ENCODE measurements at places on chromosomes 6 and 20.

DNA sequence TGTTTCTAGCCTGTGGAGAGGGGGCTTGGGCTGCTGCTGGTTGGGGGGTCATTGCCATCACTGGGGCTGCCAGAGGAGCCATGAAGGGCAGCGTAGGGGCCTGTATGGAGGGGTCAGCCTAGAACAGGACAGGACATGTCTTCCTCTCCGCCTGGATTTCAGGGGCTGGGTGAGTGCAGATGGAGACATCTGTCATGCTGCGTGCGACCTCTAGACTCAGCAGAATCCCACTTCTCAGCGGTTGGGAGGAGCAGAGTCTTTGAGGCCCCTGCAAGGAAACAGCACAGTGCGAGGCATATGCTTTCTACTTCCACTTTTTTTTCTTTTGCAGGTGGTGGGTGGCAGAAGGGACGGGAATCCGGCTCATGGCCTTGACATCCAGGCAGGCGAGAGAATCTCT lies 67.9 kb downstream of the EZR start:
- DNase-seq: no peak

- DNase-seq: no peak
Measured at GRCh38 chr6:163146036-163146435, 268.5 kb upstream of the QKI start.

GRCh38 chr6:31572041-31572911 lies at the start of gene LTA:
Gene LTA, plus strand, starts transcription at chr6:31572289. Its CDS starts 454 bp downstream, at chr6:31572743.
- DNase-seq: no peak

DNA sequence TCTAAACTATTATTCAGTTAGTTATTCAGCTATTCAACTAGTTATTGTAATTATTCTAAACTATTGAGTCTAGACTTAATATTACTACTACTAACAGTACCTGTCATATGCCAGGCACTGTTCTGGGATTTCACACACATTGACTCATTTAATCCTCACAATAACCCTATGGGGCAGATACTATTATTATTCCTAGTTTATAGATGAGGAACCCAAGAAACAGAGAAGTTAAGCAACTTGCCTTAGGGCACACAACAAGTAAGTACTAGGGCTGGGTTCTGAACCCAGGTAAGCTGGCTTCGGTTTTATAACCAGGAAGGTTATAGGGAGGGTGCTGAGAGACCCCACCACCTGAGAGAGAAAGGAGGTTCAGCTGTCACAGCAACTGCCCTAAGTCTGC lies 7.8 kb downstream of the TEAD3 start:
- no peak for DNase-seq

DNA sequence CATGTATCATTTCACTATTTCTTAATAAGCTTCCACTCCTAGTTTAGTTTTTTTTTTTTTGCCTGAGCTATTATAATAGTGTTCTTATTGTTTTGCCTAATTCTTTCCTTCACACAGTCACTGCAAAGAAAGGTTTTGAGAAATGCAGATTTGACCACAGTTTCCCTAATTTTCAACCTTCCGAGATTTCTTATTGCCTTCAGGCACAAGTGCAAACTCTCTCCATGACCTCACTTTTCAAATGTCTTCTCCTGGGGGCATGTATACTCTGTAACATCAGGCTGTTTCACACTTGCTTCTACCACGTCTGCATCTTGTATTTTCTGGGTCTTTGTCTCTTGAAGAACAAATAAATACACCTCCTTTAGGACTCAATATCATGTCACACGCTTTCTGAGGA lies 339.0 kb upstream of the CITED2 start:
- no peak for DNase-seq

GRCh38 chr20:49768204-49769047 lies 44.2 kb upstream of the SLC9A8 start:
- no peak for DNase-seq

DNA sequence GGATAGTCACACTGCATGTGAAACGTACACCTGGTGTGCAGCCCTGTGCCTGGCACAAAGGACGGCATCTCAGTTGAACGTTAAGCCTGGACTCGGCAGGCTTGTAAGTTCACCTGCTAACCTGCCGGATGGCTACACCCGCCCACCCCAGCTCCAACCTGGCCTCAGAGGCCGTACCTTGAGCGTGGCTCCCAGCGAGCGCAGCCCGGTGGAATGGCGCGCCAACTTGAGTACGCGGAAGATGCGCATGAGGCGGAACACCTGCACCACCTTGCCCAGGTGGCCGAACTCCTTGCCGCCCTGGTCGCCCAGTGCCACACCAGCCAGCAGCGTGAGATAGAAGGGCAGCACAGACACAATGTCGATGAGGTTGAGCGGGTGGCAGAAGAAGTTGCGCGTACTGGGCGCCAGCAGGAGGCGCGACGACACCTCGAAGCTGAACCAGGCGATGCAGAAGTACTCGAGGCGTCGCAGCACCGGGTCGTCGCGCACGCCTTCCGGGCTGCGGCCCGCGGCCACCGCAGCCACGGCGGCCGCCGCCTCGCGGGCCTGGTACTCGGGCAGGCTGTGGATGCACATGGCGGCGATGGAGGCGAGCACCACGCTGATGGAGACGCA lies 3.3 kb downstream of the KCNS1 start:
- no peak for DNase-seq

DNA sequence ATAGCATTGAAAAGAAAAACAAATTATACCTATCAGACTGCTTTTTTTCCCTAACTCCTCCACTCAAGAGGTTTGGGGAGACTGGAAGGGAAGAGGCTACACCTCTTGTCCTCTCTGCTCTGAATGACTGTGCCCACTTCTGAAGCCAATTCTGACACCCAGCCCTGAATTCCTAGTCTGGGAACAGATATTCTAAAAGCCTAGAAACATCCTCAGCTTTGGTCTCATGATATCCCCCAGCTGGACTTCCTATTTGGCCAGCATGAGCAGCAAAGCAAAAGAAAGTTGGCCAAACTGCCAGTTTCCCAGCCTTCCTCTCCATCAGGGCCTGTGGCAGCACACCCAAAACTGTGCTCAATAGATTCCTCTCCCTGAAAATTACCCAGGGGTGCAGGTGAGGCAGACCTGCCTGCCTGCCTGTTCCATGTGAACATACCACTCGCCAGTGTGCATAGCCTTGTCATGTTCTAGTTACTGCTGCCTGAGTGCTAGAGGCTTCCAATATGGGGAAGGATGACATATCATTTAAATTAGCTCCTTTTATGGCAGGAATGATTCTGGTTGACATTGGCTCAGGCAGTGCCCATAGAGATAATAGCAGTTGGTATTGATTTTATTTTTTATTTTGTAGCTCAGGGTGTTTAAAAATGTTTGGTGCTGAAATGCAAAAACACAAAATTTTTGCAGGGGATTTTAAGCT lies 152.1 kb upstream of the RIN2 start:
- DNase-seq: no peak

DNA sequence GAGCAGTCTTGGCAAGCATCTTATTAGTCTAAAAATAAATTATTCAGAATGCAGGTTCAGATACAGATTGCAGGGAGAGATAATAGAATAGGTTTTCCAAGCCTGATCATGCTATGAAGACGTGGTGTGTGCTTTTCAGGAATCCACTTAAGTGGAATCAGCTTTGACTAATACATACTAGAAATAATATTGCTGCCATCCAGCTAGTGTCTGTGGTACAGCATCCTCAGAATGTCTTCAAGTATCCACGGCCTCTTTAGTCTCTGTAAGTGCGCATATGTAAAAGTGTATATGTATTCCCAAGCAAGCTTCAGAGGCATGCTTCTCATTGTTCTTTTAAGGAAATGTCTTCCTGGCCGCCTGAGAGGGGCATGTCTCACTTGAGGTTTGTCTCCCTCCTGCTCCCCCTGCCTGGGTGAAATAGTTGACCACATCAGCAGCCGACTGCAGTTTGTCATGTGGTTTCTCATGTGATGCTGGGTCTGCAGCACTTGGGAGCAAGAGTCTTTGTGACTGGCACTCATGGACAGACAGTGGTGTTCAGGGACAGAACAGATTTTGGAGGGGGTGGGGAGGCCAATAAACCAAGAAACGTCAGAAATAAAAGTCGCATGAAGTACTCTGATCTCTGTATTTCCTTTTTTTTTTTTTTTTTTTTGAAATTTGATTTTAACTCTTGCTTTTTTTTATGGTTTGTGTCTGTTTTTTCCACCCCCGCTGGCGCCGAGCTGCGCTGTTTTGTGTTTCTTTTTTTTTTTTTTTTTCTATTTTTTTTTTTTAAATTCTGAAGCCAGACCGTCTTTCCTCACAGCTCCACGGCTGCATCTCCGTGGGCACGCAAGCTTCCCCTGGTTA lies 150.8 kb downstream of the PRL start:
- peak; percentile 26 for DNase-seq

DNA sequence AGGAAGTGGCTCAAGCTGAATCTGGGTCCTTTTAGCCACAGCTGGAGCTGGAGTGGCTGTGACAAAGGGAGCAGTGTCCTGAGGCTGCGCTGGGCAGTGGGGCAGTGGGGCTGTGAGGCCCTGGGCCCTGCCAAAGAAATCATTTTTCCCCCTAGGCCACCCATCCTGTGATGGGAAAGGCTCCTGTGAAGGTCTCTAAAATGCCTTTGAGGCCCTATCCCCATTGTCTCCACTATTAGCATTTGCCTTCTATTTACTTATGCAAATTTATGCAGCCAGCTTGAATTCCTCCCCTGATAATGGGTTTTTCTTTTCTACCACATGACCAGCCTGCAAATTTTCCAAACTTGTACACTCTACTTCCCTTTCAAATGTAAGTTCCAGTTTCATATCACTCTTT lies 539.2 kb downstream of the MEI4 start:
- DNase-seq: no peak

DNA sequence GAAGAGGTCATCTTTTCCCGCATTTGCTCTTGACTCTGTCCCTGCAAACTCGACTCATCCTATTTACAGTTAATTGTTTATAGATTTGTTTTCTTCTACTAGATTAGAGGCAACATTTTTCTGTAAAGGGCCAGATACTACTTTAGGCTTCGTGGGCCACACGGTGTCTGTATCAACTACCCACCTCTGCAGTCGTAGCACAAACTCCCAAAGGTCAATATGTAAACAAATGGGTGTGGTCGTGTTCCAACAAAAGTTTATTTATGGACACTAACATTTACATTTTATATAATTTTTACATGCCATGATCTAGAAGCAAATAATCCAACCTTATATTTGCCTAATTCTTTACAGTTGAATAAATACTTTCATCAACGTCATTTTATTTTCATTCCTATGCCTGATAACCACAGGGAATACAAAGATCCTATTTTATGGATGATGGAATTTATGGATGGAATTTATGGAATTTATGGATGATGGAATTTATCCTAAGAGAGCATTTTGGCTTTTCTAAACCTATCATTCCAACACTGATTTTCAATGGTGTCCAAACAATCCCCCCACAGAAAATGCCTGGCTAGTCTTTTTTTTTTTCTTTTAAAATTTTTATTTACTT lies 232.8 kb downstream of the MYLK4 start:
- no peak for DNase-seq

- no peak for DNase-seq
Measured at GRCh38 chr6:119974430-119975159, 625.0 kb upstream of the MAN1A1 start.

- no peak for DNase-seq
Measured at GRCh38 chr6:4434655-4435054, 299.3 kb upstream of the ECI2 start.

DNA sequence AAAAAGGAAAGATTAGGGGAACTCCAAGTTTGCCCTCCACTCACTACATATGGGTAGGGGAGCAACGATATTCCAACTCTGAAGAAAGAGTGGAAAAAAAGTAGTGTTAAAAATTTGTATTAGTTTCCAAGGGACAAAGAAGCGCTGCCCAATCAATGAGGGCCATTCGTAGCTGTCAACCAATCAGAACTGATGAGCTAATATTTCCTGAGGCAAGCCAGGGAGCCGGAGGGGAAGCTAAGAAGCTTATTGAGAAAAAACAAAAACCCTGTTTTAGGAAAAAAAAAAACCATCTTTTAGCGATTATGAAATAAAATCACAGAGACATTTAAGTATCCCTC lies 59.5 kb downstream of the TRIM38 start:
- peak; percentile 81 for DNase-seq

- no peak for DNase-seq
Measured at GRCh38 chr6:43776115-43776798, 6.2 kb downstream of the VEGFA start.

GRCh38 chr20:41213150-41213820 lies 75.9 kb downstream of the PLCG1 start:
- DNase-seq: no peak

- DNase-seq: no peak
Measured at GRCh38 chr6:128206610-128207426, 306.0 kb upstream of the THEMIS start.

DNA sequence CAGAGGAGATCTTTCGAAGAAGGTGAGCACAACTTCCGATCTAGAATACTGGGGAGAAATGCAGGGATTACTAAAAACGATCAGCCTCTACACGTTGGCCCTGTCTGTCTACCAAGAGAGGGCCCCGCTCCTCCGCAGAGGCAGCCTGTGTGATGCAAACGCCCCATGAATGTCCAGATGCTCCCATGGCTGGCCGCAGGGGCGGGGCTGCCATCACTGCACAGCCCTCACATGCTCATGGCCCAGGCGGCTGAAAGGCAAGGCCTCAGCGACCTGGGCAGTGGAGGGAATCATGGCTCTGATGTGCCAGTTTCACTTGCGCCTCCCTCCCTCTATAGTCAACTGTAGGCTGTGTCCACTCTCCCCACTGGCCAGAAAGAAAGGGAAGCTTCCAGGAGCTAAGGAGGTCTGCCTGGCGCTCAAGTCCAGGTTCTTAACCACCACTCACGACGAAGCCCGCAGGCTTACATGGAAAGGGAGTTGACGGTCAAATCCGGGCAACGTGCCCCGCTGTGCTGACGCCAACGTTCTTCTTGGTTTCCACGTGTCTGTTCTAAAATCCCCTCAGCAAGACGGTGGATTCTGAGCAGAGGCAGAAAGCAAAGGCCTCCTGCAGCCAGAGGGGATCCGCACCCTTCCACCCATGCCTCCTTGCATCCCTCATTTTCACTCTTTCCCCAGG lies 14.2 kb downstream of the PXDC1 start:
- no peak for DNase-seq

- no peak for DNase-seq
Measured at GRCh38 chr6:94859924-94860323, 717.4 kb upstream of the MANEA start.

DNA sequence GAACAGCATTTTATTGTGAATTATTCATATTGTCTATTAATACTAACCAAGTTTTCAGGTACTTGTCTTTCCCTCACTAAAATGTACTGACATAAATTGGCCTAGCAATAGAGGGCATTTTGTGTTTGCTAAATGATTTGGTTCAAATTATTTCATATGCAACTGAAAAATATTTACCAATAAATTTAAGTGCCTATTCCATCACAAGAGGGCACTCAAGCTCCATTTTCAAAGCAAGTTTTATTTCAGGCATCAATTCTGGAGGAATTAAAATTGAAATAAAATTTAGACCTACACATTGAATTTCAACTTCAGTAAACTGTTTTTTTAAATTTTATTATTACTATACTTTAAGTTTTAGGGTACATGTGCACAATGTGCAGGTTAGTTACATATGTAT lies 114.3 kb upstream of the SYNCRIP start:
- DNase-seq: peak; percentile 35

DNA sequence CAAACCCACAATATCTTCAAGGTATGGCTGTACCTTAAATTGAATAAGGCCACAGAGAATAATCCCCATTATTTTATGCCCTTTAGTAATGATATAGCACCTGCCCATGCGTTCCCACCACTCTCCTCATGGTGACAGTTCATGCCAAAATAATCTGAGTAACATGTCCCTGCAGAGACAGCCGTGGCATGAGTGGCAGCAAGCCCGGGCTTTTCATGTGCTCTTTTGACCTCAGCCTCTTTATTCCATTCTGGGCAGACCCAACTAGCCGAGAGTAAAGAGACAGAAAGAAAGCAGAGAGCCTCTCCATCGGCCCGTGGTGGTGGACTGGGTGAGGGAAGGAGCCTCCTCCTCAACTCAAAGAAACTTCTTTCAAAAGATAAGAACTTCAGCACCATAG lies 19.9 kb upstream of the POPDC3 start:
- DNase-seq: no peak
